ENCODE measurements at places on chromosomes 7 and 10. TPM values are rescaled to one million over a fixed set of nuclear protein-coding genes. Genes with fewer than 3 reads are reported as not detected.

DNA sequence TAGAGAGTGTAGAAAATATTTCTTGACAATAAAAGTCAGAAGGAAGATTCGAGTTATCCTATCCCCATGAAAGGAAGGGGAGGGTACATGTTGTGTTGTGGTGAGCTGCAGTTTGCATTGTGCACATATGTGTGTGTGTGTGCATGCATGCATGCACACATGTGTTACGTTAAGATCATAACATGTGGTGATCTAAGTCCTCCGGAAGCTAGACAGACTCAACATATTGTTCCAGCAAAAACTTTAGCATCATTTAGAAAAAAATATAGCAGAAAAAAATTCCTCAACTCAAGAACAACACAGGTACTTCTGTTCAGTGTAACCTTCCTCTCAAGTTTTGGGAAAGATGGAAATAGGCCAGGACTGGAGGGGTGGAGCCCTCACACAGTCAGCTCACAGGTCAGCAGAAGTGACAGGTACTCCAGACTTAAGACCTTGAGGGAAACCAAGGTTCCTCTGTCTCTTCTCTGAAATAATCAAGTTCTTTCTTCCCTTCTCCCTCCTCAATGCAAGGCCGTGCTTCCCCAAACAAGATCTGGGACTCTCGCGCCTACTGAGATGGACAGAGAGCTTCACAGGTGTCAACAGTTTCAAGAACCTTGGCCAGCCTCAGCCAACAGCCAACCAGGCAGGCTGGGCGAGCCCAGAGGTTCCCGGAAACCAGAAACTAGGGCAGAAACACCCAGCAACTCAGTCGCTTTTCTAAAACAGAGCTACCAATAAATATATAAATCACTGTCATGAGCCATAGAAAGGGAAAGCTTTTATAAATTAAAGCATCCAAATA lies 205.2 kb downstream of the FAM107B start:
- no peak for DNase-seq

The MYPN gene
- total RNA-seq: not detected

The TRIM24 gene
- total RNA-seq: 20.5 TPM

The HOXA6 gene
- not detected for total RNA-seq

- DNase-seq: no peak
Measured at GRCh38 chr7:23462846-23463245, 7.4 kb downstream of the IGF2BP3 start.

DNA sequence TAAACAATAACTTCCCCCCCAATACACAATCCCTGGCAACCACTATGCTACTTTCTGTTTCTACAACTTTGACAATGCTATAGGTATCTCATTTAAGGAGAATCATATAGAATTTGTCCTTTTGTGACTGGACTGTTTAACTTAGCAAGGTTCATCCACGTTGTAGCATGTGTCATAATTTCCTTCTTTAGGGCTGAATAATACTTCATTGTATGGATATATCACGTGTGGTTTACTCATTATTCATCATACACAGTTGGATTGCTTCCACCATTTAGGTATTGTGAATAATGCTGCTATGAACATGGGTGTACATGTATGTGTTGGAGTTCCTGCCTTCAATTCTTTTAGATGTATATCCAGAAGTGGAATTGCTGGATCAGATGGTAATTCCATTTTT lies 111.0 kb downstream of the LMBR1 start:
- DNase-seq: no peak

- no peak for DNase-seq
Measured at GRCh38 chr10:44386546-44387052, 1.7 kb upstream of the CXCL12 start.

GRCh38 chr7:98779800-98780587 lies 89.8 kb downstream of the TMEM130 start:
- DNase-seq: no peak

DNA sequence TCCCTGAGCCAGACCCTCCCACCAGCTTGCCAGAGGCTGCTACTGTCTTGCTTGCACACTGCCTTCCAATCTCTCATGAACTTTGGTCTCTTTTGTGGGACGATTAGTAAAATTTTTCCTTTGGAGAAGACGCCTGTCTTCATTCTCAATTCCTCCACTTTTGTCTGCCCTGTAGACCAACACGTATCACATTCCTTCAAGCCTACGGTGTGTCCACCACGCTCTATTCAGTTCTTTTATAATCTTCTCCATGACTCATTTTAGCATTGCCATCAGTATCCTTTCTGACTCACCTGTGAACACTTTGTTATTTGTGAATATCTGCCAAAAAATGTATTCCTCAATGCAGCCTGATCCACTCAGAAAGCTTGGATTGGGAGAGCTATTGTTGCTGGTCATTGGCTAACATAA lies 1.4 kb downstream of the GIMAP5 start:
- DNase-seq: no peak

The SDK1 gene
- 0.47 TPM for total RNA-seq

The ACSM6 gene
- total RNA-seq: not detected

The TBXAS1 gene
- 21.2 TPM for total RNA-seq

GRCh38 chr7:50210706-50211115 lies 93.8 kb upstream of the IKZF1 start:
- no peak for DNase-seq

The BMS1 gene
- 10.9 TPM for total RNA-seq

- no peak for DNase-seq
Measured at GRCh38 chr7:1484569-1484968, 19.6 kb downstream of the INTS1 start.

DNA sequence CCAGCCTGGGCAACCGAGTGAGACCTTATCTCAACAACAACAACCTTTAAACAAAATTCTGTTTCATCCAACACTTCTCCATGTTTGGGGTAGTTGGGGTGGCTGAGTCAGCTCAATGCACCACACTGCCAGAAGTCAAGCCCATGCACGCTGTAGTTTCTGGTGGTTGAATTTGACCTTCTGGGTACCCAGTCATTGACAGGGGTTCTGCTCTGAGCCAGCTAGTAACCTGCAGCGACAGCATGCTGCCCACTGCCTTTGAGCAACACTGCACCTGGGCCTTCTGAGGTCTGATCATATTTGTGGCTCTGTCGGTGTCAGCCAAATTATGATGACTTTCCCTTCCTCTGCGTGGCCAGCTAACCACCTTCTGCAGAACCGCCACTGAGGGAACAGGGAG lies 84.6 kb upstream of the ZNF438 start:
- DNase-seq: no peak

DNA sequence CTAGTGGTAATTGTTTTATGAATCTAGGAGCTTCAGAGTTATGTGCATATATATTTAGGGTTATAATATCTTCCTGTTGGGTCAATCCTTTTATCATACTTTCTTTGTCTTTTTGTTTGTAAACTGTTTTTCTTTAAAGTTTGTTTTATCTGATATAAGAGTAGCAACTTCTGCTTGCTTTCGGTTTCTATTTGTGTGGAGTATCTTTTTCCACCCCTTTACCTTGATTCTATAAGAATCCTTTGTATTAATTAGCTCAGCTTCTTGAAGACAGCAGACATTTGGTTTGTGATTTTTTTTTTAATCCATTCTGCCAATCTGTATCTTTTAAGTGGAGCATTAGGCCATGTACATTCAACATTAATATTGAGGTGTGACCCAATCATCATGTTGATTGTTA lies 9.3 kb downstream of the CASP7 start:
- no peak for DNase-seq

DNA sequence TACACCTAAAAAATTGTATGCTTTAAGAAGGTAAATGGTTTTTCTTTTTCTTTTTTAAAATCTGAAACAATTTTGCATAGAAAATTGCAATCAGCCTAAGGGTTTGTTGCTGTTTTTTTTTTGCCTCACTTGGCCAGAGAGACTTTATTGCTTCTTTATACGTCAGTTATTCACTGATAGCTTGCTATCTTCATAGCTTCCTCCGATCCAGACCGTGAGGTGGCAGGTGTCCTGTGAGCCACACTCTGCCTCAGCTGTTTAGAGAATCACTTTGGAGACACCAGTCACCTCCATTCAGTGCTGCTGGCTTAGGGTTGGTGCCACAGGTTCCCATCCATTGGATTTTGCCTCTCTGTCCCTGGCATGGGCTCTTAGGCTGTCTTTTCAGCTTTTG lies 68.0 kb downstream of the HHEX start:
- no peak for DNase-seq

The CUL2 gene
- total RNA-seq: 39.5 TPM

The CYP2E1 gene
- total RNA-seq: 0.37 TPM

GRCh38 chr10:32332299-32332750 lies 14.6 kb downstream of the EPC1 start:
- DNase-seq: peak; percentile 82

- no peak for DNase-seq
Measured at GRCh38 chr7:103810112-103810744, 179.2 kb downstream of the RELN start.

DNA sequence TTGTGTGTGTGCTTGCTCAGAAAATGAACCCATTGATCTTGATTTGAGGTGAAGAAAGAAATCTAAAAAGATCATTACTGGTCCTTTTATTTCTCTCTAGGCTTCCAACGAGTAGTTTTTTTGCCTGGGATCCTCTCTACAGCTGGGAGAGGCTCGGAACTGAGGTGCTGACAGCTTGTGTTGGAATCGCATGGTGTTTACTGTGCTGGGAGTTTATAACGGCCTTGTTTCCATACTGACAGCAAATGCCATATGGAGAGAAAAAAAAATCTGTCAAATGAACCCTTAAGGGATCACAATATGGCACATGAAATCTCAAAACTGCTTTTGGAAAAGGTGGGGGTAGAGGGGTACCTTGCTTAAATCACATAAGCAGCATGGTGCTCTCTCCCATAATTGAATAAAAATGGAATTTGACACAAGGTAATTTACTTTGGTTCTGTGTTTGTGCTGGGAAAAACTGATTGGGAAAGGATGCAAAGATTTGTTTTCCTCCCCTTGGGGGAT lies 165.0 kb downstream of the RGS10 start:
- DNase-seq: no peak

The SCRN1 gene
- 0.91 TPM for total RNA-seq

The FKBP6 gene
- not detected for total RNA-seq

The TSPAN13 gene
- 1.0 TPM for total RNA-seq

The AGMO gene
- not detected for total RNA-seq

DNA sequence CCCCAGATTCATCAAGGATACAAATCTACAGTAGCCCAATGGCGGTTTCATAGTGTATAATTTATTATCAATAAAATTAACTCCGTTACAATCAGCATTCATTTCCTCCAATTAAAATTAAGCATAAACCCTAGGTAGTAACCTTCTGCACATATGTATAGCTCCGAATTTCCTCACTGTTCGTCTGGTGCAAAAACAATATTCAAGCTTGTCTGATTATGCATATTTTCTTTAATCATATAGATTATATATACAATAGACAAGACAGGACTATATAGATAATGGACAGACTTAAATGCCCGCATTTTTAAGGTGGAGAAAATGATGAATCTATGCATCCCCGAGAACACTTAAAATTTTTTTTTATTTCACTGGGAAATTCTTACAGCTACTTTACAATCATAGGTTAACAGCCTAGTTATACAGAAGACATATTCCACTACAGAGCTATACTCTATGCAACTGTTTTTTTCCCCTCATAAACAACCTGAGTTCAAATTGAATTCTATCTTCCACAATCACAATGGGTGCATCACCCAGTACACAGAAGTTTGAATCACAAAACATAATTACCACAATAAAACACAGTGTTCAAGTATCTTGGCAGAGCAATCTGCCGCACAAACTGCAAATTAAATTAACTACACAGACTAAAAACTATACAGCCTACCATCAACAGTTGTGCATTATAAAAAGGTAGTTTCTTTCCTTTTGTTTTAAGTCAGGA lies 2.6 kb downstream of the HOXA9 start:
- DNase-seq: no peak

GRCh38 chr7:91710881-91711280 lies 169.6 kb downstream of the MTERF1 start:
- DNase-seq: no peak

The CDHR3 gene
- total RNA-seq: 38.2 TPM

DNA sequence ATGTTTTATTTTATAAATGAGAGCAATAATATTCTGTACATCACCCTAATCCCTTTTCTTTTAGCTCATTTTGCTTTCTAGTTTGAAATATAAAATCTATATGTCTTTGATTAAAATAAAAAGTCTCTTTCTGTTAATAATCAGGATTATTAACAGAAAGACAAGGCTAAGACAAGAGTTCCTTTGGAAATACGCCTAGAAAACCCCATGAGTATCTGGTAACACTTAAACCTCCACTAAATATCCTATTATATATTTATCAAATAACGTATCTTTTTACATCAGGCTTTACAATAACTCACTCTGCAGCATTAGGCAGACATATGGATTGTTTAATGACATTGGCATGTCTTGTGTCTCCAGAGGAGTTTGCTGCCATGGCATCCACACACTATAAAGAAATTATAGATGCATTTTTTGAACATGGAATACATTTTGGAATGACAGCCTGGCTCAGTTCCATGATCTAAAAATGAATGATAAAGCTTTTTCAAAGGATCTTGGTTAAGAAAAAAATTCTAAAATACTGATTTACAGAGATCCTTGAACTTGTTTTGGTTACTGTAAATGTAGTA lies 98.7 kb downstream of the TMEM26 start:
- no peak for DNase-seq

DNA sequence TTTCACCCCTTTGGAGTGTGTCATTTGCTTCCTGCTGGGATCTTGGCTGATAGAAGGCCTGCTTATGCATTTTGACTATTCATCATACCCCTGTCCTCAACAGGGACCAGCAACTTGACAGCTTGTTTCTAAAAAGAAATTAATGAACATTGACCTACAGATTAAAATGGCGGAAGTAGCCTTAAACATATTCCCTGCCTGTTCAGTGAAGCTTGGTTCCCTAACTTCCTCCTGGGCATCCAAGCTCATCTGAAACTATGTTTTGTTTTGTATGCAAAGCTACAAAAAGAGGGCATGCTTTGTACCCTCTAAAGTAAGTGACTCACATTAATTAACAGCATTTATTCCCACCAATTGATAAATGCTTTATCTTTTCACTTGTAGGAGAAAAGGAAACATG lies 26.8 kb upstream of the CDK14 start:
- no peak for DNase-seq

DNA sequence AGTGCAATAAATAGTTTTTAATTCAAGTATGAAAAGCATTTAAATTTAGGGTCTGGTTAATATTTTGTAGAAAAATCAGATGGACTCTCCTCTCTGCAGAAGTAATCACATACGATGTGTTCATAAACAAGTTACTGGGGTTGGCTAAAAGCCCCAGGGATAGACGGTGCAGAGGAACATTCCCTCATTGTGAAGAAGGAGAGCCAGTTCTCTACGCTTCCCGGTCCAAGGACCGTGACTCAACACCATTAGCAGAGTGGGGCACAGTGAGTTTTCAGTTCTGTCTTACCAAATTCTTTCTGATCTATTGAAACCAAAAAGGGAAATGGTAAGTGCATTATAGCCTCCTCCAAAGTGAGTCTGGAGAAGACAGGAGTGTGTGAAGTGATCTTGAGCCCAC lies 327.8 kb downstream of the WDR37 start:
- DNase-seq: no peak

DNA sequence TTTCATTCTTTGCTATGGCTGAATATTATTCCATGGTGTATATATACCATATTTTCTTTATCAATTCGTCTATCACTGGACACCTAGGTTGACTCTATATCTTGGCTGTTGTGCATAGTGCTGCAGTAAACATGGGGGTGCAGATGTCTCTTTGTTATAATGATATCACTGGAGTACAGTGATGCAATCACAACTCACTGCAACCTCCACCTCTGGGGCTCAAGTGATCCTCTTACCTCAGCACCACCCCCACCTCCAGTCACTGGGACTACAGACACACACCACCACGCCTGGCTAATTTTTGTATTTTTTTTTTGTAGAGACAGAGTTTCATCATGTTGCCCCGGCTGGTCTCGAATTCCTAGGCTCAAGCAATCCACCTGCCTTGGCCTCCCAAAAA lies 15.6 kb downstream of the KLHL7 start:
- DNase-seq: no peak

GRCh38 chr7:18700147-18700546 lies 204.6 kb downstream of the HDAC9 start:
- no peak for DNase-seq

Data from CD4-positive, CD25-positive, alpha-beta regulatory T cell (primary cell).